HFF-Myc (cell line): ENCODE measurements at places on chromosomes 1 and 21.

- no peak for DNase-seq
These were observed 1232.0 kb downstream of the KCNT2 start for GRCh38 chr1:195376190-195376589.

DNA sequence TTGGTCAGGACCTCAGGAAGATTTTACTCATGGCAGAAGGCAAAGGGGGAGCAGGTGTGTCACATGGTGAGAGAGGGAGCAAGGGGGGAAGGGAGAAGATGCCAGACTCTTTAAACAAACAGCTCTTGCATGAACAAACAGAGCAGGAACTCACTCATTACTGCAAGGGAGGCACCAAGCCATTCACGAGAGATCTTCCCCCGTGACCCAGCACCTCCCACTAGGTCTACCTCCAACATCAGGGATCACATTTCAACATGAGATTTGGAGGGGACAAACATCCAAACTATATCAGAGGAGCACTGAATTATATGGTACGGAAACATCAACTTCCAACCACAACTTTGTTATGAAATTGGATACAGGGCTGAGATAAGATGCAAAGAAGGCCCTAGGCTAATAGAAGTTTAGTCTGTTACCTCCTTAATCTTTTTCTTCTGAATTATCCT is 164.9 kb downstream of the ST6GALNAC3 start:
- DNase-seq: no peak

DNA sequence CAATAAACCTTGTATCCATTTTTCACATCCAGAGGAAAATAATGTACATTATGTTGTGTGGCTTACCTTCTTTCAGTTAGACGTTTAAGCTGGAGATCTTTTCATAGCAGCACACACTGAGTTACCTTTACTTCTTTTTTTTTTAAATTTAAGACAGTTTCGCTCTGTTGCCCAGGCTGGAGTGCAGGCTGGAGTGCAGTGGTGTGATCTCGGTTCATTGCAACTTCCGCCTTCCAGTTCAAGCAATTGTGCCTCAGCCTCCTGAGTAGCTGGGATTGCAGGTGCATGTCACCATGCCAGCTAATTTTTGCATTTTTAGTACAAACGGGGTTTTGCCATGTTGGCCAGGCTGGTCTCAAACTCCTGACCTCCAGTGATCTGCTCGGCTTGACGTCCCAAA is 7.4 kb upstream of the CAMTA1 start:
- no peak for DNase-seq

DNA sequence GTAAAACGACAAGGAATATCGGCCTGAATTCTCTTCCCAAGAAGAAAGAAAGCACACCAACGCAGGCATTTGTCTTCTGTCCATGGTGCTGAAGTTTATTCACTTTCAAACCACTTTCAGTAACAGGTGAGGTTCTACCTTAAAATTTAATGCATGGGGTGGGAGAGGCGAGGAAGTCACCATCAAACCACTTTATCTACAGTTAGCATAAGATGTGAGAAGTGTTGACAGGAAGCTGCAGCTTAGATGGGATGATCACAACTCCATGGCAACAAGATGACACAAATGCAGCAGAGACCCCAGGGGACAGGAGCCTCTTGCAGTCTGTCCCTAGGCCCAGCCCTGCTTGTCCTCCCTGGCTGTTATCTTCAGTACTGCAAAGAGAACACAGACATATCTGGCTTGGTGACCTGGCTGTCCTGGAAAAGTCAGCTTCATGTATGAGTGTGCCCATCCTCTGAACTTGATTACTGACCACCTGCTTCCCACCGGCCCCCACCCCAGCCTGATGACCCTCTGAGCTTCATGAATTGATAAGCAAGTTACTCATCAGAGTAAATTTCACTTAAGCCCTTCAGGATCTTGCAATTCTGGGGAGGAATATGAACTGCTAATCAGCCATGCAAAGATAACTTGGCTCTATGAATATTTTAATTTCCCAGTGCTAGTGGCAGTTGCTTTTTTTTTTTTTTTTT is 1.8 kb downstream of the NPPA start:
- DNase-seq: no peak

DNA sequence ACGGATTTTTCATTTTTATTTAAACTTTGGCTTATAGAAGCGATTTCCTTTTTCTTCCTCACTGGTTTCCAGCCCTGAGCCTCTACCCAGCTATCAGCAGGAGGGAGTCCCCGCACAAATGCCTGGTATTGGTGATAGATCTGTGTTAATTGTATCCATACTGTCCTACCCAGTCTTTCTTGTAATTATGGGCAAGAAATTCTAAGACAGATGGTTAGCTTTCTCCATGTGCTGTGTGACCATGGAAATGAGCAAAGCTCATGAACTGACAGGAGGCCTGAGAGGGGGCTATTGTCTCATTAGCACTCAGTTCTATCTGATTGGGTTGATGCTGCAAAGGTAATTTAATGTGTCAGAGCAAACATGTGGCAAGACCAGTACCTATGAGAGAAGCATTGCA is 108.1 kb upstream of the IVNS1ABP start:
- no peak for DNase-seq

- DNase-seq: no peak
These were observed 25.1 kb downstream of the USP24 start for GRCh38 chr1:55190109-55190508.

GRCh38 chr1:226428348-226428747 is 20.5 kb upstream of the PARP1 start:
- no peak for DNase-seq

GRCh38 chr1:210771131-210771530 is 362.8 kb downstream of the KCNH1 start:
- DNase-seq: no peak

DNA sequence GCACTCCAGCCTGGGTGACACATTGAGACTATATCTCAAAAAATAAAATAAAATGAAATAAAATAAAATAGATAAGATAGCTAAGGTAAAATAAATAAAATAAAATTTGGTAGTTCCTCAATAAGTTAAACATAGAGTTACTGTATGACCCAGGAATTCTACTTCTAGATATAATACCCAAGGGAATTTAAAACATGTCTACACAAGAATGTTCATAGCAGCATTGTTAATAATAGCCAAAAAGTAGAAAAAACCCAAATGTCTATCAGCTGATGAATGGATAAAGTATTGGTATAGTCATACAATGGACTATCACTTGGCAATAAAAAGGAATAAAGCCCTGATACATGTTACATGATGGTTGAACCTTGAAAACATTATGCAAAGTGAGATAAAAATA is 47.8 kb downstream of the CEP350 start:
- DNase-seq: no peak

GRCh38 chr1:109240158-109241152 is 8.9 kb upstream of the CELSR2 start:
- DNase-seq: peak; percentile 25

DNA sequence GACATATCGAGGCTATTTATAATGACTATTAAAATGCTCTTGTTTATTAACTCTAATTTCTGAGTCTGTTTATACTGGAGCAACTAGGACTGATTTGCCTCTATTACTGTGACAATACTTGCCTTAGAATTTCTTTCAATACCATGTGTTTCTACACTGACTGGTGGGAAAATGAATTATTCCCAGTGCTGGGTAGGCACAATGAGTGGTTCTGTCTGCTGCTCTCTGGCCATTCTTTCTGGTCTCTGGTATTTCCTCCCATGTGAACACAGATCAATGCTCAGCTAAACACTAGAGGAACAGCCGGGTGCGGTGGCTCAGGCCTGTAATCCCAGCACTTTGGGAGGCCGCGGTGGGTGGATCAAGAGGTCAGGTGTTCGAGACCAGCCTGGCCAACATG is 390.5 kb downstream of the PRDM2 start:
- no peak for DNase-seq

DNA sequence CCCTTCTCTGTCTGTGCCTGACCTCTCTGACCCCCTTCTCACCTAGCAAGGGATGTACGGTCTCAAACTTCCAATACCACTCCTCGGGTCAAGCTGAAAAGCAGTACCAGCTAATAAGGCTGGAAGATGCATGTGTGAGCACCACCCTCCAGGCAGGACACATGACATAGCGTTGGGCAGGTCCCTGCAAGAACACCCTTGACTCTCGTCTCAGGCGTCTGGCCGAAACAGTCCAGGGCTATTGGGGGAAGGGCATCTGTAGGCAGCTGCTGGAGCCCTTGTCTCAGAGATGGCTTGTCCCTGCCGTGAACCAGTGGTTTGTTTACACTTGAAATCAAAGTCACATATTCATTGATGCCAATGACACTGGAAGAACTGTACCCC is 56.5 kb downstream of the CD46 start:
- no peak for DNase-seq

- no peak for DNase-seq
These were observed 12.3 kb upstream of the SSR2 start for GRCh38 chr1:156033011-156033410.

DNA sequence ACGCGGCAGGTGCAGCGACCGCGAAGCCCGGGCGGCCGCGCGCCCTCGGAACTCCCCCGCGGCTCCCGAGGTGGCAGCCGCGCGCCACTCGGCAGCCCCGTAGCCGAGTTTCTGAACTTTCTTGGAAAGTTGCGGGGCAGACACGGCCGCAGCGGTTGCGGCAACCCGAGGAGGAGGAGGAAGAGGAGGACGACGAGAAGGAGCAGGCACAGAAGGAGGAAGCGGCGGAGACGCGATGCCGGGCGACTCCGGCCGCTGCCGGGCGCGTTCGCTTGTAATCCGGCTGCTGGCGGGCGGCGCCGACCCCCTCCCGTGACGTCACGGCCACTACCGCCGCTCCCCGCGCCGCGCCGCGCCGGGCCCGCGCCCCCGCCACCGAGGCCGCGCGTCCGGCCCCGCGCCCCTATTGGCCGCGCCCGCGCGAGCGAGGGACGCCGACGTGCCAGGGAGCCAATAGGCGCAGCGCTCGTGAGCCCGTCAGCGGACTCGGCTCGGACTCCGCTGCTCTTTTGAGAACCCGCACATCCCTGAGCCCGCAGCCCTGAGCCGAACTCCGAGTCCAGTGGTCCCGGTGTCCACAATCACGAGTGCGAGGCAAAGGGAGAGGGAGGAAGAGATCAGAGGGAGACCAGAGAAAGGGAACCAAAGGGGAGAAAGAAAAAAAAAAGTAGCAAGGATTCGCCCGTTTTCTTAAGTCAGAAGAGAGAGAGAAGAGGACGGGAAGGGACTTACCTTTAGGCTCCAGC is 736 bp upstream of the BARHL2 start:
- no peak for DNase-seq

DNA sequence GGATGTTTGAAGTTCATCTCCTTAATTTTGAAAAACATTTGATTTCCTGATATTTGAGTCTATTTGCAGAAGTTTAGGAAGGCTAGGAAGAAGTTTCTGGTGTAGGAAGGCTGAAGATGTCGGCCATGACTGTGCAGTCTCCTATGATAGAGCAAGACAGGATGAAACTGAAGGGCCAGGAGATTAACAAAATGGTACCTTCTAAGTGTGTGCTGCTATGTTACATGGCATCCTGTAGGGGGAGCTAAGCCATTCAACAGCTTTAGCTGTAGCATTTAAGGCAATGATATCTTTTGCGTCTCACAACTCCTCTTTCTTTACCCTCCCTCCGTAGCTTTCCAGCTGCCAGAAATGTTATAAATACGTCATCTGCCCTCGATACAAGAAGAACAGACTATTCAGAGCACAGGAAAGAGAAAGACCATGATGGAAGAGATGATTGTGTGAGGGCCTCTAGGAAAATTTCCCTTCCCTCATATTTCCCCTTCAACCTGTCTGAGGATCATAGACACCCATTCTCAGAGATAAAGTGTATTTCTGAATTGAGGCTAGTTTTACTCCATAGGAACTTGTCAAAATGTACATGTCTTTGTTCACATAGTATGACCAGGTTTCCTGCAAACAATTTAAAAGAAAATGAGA is 61.1 kb downstream of the XCL1 start:
- no peak for DNase-seq

GRCh38 chr1:96236156-96236739 is 485.3 kb upstream of the PTBP2 start:
- peak; percentile 44 for DNase-seq

- no peak for DNase-seq
These were observed 71.8 kb downstream of the CHRM3 start for GRCh38 chr1:239458144-239458500.

DNA sequence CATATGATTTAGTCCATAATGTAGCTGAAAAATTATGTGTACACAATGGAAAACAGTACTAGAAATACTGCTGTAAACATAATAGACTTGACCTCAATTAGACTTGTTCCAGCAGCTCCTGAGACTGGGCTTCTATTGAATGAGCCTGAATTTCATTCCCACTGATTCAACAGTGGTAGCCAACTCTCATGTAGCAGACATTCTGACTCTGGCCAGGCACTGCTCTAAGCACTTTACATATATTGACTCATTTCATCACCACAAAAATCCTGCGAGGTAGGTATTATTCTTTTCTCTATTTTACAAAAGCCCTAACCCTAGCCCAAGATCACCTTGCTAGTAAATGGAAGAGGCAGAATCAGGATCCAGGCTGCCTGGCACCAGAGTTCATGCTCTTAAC is 12.8 kb upstream of the CTSS start:
- no peak for DNase-seq

DNA sequence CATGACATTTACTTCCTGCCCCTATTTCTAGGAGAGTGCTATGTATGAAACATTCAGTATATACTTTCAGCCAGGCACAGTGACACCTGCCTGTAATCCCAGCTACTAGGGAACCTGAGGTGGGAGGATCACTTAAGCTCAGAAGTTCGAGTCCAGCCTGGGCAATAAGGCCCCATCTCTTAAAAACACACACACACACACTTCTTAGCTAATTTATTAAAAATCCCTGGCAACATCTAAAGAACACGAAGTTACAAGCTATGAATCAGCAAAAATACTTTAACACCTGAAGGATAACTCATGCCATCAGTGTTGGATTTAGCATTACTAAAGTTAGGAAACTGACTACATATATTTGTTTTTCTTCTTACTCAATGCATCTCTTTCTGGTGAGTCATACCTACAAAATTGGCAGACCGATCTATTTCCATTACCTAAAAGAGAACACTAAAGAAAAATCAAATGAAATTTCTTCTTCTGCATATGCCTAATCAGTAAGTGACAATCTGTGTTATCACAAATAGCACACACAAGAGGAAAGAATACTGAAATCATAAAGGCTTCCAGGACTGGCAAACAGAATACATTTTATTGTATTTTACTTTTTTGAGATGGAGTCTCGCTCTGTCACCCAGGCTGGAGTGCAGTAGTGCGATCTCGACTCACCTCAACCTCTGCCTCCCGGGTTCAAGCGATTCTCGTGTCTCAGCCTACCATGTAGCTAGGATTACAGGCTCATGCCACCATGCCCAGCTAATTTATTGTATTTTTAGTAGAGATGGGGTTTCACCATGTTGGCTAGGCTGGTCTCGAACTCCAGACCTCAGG is 41.4 kb downstream of the RNF115 start:
- DNase-seq: peak; percentile 61

DNA sequence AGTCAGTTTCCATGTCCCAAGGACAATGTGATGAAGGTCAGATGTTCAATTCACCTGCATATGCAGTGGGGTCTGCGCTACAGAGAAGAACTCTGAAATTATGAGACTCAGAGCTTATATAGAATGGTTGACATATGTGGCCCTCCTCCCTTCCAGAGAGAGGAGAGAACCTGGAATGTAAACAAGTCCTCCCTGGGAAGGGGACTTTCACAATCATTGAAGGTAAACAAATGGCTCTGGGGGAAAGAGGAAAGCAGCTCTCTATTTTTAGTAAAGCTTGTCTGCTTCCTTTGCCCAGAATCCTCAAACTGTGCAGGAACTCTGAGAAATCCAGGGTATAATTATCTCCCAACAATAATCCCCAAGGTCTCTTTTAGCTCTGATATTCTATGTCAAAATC is 9.8 kb downstream of the OVGP1 start:
- no peak for DNase-seq

- DNase-seq: no peak
These were observed 636 bp downstream of the VAMP4 start for GRCh38 chr1:171740987-171741871.

- DNase-seq: no peak
These were observed 8.7 kb upstream of the PPP1R8 start for GRCh38 chr1:27821761-27822315.
